Glomerular endothelial cell (primary cell): ENCODE measurements at places on chromosomes 3 and 15.

- no peak for DNase-seq
These were observed 874.6 kb downstream of the ROBO1 start for GRCh38 chr3:78893161-78893560.

GRCh38 chr15:67758619-67759300 is 66.5 kb upstream of the SKOR1 start:
- no peak for DNase-seq

GRCh38 chr3:48765376-48765775 is 48.4 kb upstream of the IP6K2 start:
- DNase-seq, result no peak

GRCh38 chr3:99698932-99699331 is 60.5 kb downstream of the COL8A1 start:
- DNase-seq, result no peak

DNA sequence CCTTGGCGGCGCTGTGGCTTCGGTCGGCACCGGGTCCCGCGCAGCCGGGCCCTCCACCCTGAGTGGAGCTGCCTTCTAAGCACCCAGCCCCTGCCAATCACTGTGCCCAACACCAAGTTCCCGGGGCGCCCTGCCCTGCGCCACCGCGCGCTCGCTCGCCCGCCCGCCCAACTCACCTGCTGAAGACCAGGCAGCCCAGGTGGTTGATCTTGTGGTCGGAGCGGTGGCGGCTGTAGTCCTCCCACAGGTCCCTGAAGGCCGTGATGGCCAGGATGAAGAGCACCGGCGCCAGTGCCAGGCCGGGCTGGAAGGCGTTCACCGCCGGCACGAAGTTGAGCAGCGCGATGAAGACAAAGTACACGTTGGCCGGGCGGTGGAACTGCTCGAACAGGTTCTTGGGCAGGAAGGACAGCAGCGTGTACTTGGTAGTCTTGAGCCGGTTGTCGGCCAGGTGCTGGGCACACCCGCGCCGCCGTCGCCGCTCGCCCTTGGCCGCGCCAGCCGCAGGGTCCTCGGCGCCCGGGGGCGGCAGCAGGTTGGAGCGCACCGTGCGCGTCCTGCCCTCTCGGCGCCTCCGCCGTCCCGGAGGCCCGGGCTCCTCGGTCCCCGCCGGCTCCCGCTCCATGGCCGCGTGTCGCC is 536 bp downstream of the ATP10A start:
- no peak for DNase-seq

GRCh38 chr3:61927332-61927731 is 366.0 kb downstream of the PTPRG start:
- no peak for DNase-seq

DNA sequence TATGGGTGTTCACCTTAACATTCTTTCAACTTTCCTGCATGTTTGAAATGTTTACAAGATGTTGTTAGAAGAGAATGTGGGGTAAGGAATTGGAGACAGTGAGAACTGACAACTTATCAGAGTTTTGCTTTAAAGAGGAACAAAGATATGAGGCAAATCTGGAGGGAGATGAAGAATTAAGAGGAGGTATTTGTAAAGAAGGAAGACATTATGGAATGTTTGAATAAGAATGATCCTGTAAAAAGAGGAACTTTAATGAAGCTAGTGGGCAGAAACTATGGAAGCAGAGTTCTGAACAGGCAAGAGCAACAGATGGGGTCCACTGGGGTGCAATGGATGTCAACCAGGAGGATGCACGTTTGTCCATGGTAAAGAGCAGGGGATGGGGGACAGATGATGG is 27.7 kb downstream of the PLD1 start:
- DNase-seq, result no peak

GRCh38 chr15:77495838-77496596 is 75.3 kb downstream of the HMG20A start:
- DNase-seq, result no peak

- DNase-seq, result peak; percentile 29
These were observed 25.7 kb upstream of the GOLIM4 start for GRCh38 chr3:168121184-168122017.

- no peak for DNase-seq
These were observed 343.0 kb downstream of the MFSD1 start for GRCh38 chr3:159144891-159145290.

GRCh38 chr3:124764746-124765145 is 34.5 kb downstream of the UMPS start:
- DNase-seq, result no peak

DNA sequence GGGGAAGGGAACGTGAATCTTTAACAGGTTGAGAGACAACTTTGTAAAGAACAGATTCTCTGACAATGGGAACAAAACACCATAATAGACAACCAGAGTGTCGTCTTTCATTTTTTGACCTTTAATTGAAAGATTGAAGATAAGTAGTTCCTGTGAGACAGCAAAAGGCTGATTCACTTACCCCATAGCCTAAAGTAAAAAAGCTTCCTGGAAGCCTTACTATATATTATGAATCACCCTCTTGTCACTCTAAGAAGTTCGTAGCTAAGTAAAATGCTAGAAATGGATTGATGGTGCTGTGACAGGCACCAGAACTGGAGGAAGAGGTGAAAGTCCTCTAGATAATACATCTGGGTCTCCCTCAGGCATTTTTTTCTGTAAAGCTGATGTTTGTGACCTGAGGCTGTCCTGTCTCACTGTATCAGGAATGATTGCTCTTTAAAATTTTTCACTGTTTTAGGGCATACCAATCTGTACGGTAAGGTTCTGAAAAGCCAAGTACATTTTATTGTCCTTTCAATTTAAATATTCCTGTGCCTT is 824.6 kb upstream of the SEMA6D start:
- no peak for DNase-seq

GRCh38 chr3:7309641-7310102 is 448.8 kb downstream of the GRM7 start:
- DNase-seq, result peak; percentile 95

GRCh38 chr3:76405196-76405595 is 619.8 kb upstream of the ZNF717 start:
- DNase-seq, result no peak

DNA sequence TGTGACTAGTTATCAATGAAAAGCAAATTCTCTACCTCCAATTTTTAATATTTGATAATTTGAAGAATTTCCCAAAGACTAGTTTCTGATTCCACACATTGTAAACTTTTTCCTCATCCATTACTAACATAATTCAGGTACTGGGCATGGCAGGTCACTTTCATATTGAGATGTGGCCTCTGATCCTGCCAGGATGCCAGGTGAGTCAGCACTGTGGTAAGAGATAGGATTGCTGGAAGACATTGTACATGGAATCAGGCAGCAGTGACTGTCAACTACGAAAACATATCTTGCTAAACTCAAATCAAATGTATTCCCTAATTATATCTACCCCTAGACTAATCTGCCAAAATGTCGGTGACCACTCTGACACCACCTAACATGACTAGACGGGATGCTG is 33.2 kb upstream of the POU1F1 start:
- DNase-seq, result no peak

- DNase-seq, result no peak
These were observed 23.7 kb downstream of the CNTN3 start for GRCh38 chr3:74590620-74591262.

DNA sequence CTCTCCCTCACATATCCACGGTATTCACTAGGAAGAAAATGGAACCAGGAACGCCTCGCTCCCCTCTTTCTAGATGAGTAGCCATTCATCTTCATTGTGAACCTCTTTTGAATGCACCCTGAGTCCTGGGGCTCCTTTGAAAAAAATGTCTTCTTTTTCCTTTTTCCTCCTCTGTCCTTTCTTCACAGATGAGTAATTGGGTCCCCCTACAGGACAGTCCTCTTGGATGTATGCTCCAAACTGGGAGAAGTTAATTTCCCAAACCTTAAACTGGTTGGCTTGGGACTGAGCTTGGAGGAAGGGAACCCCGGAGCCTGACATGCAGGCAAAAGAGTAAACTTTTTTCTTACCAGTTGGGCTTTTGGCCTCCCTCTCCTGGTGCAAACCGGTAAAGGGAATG is 108.8 kb downstream of the DPH6 start:
- DNase-seq, result no peak

- DNase-seq, result no peak
These were observed 67.3 kb upstream of the RASGRF1 start for GRCh38 chr15:79157631-79158592.

- peak; percentile 74 for DNase-seq
These were observed 141.0 kb downstream of the LPP start for GRCh38 chr3:188294823-188295487.

- DNase-seq, result no peak
These were observed 28.3 kb downstream of the IGF2BP2 start for GRCh38 chr3:185796431-185797107.

- no peak for DNase-seq
These were observed 5.8 kb downstream of the CCR9 start for GRCh38 chr3:45892161-45892560.

DNA sequence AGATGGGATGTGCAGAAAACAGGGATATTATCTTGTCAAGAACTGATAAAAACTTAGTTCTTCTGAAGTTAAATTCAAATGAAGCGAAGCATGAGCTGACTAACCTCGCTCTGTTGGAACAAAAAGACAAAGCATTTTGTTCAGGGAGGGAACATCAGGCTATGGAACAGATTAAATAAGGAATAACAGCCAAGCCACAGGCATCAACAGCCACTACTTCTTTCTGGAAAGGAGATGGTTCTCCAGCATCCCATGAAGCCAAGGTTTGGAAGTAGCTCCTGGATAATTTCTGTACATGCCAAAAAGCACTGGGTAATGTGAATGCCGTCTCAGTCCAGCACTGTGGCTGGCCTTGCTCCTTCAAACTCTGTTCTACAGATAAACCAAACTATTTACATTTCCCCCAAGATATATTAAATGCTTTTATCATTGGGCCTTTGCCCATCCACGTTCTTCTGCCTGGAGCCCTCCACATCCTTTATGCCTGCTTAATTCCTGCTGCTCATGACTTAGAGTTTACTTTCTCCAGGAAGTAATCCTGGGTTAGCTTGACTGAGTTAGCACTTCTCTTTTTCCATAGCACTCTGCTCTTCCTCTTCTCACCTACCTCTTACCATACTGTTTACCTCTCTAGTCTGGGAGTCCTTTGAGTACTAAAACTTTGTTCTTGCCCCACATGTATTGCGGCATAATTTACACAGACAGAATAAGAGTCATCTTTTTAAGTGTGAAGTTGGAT is 232.0 kb downstream of the CLSTN2 start:
- no peak for DNase-seq

DNA sequence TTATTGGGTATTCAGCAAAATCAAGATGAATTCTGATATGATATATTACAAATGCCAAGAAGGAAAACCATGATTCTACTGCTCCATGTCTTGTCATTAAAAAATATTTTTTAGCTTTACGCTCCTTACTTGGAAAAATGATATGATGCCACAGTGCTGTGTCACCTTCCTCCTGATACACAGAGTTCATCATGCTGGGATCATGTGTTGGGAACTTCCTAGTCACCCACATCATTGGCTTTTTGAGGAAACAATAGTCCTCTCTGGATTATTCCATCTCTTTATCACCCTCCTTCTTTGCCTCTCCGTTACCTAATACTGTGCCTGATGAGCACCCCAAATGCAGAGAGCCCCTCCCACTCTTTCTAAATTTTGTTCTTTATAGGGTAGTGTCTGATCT is 94.3 kb upstream of the PFN2 start:
- DNase-seq, result no peak

DNA sequence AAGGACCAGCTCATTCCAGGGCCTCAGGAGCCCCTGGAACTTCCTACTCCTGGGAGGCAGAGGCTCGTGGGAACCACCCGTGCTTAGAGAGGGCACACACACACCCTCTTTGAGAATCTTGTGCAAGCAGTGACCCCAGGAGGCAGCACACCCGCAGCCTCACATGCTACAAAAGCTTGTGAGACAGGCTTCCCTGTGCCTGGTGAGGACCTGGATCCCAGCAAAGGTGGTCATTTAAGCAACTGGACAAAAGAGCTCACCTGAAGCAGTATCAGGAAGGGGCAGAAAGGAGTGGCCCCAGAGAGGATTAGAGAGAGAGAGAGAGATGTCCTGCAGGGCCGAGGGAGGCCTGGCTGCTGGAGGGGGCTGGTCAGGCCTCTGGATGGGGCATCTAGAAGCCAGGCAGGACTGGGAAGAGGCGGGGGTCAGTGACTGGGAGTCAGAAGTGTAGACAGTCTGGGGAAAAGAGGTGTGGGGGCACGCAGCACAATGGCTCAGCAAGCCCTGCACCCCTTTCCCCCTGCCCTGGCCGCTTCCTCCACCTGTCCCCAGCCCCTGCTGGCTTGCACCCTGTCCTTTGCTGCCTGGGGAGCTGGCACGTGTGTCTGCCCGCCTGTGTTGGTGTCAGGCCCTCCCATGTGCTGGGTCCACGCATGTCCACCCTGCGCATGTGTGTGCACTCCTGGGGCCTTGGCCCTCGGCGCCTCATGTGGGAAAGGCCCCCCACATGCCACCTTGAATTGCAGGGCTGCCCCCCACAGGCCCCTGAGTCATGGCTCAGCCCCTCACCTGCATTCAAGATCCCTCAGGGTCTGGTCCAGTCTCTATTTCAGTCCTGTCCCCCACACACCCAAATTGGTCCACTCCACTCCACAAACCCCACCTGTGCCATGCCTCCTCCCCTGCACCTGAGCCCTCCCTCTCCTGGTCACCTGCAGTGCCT is 36.9 kb downstream of the TSPAN3 start:
- no peak for DNase-seq

- DNase-seq, result no peak
These were observed 119.0 kb upstream of the SATB1 start for GRCh38 chr3:18544146-18544545.

DNA sequence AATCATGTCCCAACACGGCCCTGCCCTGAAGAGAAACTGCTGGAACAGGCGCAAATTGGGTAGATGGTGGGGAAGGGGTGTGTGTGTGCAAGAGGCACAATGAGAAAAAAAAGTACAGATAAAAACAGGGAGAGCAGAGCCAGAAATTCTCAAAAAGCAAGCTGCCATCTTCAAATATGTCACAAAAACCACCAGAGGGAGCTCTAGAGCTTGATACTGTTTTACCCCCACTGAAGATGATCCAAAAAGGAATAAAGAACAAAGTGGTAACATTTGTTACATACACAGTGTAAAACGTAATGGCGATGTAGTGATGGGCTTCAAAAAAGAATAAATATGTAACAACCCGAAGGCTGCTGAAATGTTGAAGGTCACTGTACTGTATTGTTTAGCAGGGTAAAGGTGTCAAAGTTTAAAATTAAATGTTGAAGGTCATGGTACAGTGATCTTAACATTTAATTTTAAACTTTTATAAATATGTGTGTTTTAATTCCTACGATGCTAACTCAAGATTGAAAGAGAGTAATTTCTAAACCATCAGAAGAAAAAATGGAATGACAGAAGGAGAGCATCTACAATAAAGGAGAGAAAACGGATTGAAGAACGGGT is 6.0 kb downstream of the SNRPA1 start:
- no peak for DNase-seq

- no peak for DNase-seq
These were observed 8.2 kb upstream of the ZNF660 start for GRCh38 chr3:44576613-44577012.

- no peak for DNase-seq
These were observed 201.2 kb upstream of the NSMCE3 start for GRCh38 chr15:29470794-29471193.

GRCh38 chr15:69908590-69909420 is 188.9 kb downstream of the TLE3 start:
- DNase-seq, result no peak

GRCh38 chr15:67775998-67776397 is 49.3 kb upstream of the SKOR1 start:
- DNase-seq, result no peak
